ENCODE measurements at places on chromosomes 3 and 15. TPM values are rescaled to one million over a fixed set of nuclear protein-coding genes. Genes with fewer than 3 reads are reported as not detected.

The OXTR gene
- 55.1 TPM for total RNA-seq

The ARHGAP31 gene
- 33.6 TPM for total RNA-seq

The RTP4 gene
- total RNA-seq = not detected

The FRG2C gene
- not detected for total RNA-seq

The PPP2R3A gene
- total RNA-seq = 18.0 TPM
